Cardiac septum (tissue), 1 donor: ENCODE measurements at places on chromosomes 2 and 18. TPM values are rescaled to one million over a fixed set of nuclear protein-coding genes. Genes with fewer than 3 reads are reported as not detected.

DNA sequence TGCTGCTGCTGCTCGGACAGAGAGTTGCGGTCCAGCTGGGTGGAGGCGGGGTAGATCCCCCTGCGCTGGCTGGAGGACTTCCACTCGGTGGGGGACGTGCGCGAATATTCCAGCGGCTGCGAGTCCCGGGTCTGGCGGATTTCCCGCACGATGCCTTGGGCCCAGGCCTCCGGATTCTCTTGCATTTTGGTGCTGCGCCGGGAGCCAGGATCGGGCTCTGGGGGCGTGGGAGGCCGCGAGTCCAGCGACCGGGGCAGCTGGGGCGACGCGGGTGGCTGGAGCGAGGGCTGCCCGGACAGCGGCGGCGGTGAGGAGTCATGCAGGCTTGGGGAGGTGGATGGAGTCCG lies 4.8 kb downstream of the NT5C1B start:
- no peak for DNase-seq

- DNase-seq, result no peak
Measured at GRCh38 chr18:35458271-35458670, 39.5 kb downstream of the INO80C start.

- DNase-seq, result no peak
Measured at GRCh38 chr2:190540048-190540447, 5.5 kb upstream of the NEMP2 start.

GRCh38 chr2:6353669-6354068 lies 512.0 kb downstream of the CMPK2 start:
- no peak for DNase-seq

ABHD1 gene
- total RNA-seq, result 1.1 TPM

GRCh38 chr2:161138429-161138828 lies 21.8 kb upstream of the TANK start:
- no peak for DNase-seq

TCF4 gene
- 69.9 TPM for total RNA-seq

- no peak for DNase-seq
Measured at GRCh38 chr2:100877555-100877954, 57.6 kb downstream of the NPAS2 start.

ACVR1 gene
- total RNA-seq, result 22.7 TPM

GRCh38 chr2:227921648-227922047 lies 50.2 kb downstream of the DAW1 start:
- DNase-seq, result no peak

MSH2 gene
- 15.6 TPM for total RNA-seq

DNA sequence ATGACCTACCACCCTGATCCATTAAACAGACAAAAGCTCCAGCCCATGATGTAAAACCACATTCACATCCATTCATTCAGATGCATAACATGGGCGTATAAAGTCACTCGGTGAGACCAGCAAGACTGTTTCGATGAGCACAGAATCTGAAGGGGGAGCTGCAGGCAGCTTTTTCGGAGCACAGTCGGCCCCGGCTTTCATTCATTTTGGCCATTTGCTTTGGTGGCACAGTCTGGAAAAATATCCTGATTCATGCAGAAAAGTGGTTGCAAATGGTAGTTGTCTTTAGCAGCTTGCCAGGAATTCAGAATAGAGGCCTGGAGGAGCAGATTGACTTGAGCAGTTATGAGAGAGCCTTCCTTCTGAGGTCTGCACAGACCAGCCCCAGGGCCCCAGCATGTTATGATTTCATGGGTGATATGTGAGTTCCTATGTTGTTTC lies 11.2 kb downstream of the ARID5A start:
- no peak for DNase-seq

DNA sequence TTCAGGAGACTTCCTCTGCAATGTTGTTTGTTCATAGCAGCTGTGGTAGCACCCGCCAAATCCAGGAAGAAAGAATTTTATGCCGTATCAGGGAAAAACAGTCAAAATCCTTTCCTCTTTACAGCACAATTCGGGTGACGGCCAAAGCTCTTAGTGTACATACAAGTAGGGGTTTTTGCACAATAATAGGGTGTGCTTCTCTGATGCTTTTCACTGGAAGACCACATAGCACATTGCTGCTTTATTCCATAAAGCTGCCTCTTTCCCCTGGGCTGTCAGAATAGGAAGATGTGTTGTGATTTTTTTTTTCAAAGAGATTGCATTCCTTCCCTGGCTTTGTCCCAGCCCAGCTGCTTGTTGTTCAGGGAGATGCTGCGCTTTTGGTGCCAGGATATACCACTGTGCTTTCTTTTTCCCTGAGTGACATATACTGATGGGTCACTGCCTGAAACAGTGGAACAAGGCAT lies 27.2 kb upstream of the LANCL1 start:
- DNase-seq, result no peak

REG1B gene
- not detected for total RNA-seq

GRCh38 chr18:11308499-11308898 lies 159.1 kb upstream of the PIEZO2 start:
- DNase-seq, result no peak

GRCh38 chr2:96305979-96306308 lies 598 bp upstream of the SNRNP200 start:
- DNase-seq, result no peak

TRIM43 gene
- not detected for total RNA-seq

- no peak for DNase-seq
Measured at GRCh38 chr2:134023854-134024253, 230.0 kb upstream of the MGAT5 start.

- DNase-seq, result no peak
Measured at GRCh38 chr18:389658-390357, 110.7 kb downstream of the COLEC12 start.

DNA sequence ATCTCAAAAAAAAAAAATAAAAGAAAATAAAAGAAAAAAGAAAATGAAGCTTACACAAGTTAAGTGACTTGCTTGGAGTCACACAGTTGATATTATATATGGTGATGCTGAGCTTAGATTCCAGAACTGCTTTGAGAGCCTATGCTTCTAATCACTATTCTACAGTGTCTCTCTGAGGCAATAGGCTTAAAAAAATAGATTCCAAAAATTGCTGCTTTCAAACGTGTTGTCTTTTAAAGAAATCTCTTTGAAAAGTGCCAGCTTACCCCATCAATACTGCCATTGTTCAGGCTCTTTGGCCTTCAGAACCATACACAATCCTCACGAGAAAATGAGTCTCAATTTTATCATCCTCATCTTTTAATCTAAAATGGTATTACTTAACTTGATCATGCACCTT lies 102.6 kb downstream of the CDK15 start:
- DNase-seq, result no peak

DNA sequence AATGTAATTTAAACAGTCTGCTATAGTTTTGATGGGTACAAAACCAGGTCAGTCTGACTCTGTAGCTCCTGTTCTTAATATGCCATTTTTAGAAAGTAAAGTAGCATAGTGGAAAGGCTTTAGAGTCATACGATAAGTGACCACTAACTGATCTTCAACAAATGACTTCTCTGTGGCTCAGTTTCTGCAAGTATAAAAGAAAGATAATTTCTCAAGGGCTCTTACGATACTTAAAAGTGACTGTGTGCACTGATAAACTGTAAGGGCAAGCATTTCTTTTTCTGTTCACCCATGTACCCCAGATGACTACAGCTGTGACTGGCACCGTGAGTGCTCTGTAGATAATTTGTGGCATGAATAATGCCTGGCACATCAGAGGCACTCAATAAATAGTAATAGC lies 178.7 kb downstream of the LCLAT1 start:
- no peak for DNase-seq

DNA sequence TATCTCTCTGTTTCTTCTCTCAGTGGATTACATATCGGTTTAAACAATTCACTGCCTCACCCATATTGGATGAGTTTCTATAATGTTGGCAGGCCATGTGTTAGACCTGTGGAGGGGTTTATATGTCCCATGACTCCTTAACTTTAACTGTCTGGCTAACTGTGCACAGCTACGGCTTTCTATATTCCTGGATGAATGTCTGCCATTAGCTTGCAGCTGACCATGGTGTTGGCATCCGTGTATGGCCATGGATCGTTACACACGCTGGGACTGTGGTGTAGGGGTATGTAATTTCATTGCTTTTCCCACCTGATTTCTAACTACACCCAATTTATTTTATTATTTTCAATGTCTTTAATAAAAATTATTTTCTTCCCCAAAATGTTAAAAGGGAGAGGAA lies 3.3 kb upstream of the TANC1 start:
- no peak for DNase-seq

- no peak for DNase-seq
Measured at GRCh38 chr2:45470531-45470930, 140.5 kb downstream of the SRBD1 start.

GRCh38 chr2:183409662-183410061 lies 285.4 kb downstream of the NUP35 start:
- DNase-seq, result no peak

DNA sequence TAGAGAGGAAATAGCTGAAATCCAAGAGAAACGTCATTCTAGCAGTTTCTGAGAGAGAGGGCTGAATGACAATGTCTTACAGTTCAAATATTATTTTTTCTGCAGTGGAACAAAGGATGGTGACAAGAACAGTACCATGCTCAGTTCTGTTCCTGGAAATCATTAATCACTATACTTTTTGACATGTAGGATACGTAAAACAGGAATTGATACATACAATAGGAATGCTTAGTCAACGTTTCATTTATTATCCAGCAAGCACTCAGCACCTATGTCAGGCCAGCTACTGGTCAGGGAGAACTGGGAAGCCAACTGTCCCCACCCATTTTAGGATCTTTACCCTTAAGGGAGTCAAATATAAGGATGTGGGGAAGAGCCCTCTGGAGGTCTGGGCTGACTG lies 114.7 kb downstream of the DHRS9 start:
- no peak for DNase-seq

ASIC4 gene
- total RNA-seq, result 0.32 TPM

LIMS3 gene
- 6.4 TPM for total RNA-seq

GRCh38 chr2:184646177-184646576 lies 47.8 kb downstream of the ZNF804A start:
- no peak for DNase-seq

DNA sequence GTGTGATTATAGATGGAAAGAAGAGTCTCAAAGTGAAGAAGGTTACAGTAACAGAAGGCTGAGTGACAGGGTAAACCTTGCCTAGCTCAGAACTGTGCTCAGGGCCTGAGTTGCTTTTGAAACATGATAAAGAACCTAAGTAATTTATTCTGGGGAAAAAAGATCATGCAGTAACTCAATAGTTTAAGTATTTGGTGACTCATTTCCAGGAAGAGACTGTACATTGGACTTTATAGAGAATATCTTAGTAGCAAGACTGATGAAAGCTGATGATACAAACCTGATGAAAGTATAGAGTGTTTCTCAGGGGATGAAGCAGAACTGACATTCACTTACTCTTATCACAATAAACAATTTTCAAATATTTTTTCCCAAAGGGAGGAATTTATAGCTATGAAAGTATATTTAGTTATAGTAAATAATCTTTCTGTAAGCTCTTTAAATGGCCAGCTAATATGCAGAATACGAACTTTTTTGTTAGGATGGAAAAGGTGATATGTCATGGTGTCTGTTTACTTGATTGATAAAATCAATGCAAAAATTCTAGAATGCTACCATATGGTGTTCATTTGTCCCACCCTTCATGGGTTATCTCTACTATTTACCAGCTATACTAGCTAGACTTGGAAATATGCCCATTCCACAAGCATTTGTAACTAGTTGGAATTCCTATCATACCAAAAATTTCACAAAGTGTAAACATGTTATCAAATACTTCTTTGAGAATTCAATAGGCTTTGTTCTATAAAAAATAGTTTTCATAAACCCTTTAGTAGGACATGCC lies 1265.5 kb upstream of the ACVR2A start:
- no peak for DNase-seq

RAB6C gene
- not detected for total RNA-seq

GCKR gene
- not detected for total RNA-seq

MTHFD2 gene
- 26.8 TPM for total RNA-seq

FIGN gene
- 16.4 TPM for total RNA-seq

DNA sequence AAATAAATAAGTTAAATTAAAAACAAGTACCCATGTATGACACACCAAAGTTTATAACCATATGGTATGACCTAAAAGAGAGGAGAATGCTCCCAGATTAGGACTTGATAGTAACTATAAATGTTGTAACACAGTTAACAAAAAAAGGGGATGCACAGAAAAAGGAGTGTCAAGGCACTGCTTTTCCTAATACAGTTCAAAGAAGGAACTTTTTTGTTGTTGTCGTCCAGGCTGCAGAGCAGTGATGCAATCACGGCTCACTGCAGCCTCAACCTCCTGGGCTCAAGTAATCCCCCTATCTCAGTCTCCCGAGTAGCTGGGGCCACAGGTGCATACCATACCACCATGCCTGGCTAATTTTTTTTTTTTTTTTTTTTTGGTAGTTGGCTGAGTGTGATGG lies 2.7 kb downstream of the NARS1 start:
- DNase-seq, result no peak

GRCh38 chr2:101282980-101283379 lies 25.5 kb downstream of the RNF149 start:
- no peak for DNase-seq

ARHGAP15 gene
- total RNA-seq, result 6.8 TPM

DNA sequence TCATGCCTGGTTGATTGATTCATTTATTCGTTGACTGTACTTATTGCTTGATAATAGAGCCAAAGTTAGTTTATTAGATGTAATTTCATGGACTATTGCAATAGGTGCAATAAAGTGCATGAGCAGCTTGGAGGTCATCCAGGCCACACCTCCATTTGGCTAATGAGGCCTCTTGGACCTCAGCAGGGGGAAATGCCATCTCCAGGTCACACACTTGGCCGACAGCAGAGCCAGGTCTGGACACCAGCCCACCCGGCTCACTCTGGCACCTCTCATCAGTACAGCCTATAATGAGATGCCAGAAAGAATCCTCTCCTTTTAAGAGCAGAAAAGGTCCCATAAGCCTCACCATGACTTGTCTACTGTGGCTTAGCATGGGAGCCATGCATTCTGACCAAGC lies 71.2 kb upstream of the AFF3 start:
- peak; percentile 82 for DNase-seq

DNA sequence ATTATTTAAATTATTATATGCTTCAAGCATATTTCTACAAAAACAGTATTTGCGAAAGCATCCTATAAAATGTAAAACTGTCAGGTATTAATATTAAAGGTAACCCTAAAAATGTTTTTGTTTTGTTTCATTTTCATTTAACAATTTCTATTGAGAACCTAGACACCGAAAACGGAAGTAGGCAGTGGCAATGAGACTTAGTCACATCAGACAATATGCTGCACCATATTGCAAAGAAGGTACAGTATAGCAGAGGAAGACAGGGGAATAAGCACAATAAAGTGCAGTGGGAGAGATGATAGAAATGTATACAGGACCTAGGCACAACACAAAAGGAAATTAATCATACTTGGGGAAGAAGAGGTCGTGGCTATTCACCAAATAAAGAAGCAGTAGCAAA lies 12.2 kb downstream of the SCN1A start:
- no peak for DNase-seq
